NT2/D1 (cell line): ENCODE measurements at places on chromosomes 1 and 21.

DNA sequence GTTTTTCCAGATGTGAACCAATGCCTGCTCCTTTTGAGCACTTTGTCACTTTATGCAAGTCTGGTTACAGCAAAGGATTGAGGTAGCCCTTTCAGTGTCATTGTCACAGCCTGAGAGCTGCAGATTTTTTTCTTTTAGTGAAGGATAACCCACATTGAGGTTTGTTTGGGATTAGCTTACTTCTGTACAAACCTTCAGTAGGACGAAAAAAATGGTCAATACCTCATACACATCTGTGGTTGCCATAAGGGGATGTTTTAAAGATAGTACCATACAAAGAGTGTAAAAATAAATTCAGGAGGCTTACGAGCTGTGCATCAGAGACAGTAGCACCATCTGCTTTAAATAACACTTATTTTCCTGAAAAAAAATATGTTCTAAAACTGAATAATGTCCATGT lies 566.0 kb downstream of the AJAP1 start:
- DNase-seq = no peak

DNA sequence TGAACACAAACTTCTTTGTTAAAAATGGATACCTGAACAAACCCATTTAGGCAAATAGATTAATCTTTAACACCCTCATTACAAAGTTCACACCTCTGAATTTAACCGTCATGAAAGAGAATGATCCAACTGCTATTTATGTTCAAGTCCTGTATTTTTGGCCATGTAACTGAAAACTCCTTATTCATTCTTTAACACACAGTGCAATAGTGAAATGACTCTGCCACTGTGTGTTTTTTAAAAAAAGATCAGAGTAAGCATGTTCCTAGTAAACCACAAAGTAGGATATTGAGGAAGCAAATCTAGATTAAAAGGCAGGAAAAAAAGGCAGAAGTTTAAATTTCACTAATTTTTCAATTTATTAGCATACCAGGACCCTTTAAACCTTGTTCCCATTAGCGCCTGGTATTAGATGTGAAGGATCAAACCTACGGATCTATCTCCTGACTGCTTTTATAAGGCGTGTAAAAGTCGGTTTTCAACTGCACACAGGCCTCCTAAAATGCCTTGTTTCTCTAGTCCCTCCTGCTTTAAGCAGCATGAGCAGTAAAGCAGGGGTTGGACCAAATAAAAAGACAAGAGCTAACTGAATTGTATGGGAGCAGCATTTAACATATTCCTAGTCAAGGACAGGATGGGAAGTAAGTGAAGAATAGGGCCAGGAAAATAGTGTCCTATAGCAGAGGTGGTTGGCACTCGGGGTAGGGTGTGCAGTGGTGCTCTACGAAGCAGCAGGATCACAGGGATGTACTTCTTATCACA lies 33.4 kb downstream of the NUCKS1 start:
- DNase-seq = no peak

- DNase-seq = no peak
These were observed 5.3 kb downstream of the ATP8B2 start for GRCh38 chr1:154330669-154331068.

GRCh38 chr1:91026777-91027176 lies 4.9 kb upstream of the ZNF644 start:
- DNase-seq = no peak

- no peak for DNase-seq
These were observed 78.8 kb downstream of the EPHB2 start for GRCh38 chr1:22789356-22789994.

- no peak for DNase-seq
These were observed 46.8 kb upstream of the SLC44A3 start for GRCh38 chr1:94773296-94773809.

GRCh38 chr1:90820745-90821144 lies 103.6 kb upstream of the BARHL2 start:
- no peak for DNase-seq

DNA sequence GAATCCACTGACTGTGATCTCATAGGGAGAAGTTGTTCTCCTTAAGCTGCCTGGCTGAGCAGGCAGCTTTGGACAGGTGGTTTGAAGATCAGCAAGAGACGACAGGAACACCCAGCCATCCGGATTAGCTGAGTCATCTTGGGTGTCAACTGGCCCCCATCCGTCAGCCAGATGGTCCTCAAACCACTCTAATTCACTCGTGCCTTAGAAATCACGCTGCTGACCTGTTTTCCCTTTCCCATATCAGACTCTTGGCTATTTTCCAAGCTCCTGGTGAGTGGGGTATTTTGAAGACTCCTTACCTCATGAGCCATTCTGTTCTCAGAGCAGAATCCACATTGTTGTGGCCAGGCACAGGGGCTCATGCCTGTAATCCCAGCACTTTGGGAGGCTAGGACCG lies 149.1 kb upstream of the L1TD1 start:
- DNase-seq = no peak

GRCh38 chr1:36845802-36846201 lies 188.5 kb downstream of the GRIK3 start:
- DNase-seq = no peak

DNA sequence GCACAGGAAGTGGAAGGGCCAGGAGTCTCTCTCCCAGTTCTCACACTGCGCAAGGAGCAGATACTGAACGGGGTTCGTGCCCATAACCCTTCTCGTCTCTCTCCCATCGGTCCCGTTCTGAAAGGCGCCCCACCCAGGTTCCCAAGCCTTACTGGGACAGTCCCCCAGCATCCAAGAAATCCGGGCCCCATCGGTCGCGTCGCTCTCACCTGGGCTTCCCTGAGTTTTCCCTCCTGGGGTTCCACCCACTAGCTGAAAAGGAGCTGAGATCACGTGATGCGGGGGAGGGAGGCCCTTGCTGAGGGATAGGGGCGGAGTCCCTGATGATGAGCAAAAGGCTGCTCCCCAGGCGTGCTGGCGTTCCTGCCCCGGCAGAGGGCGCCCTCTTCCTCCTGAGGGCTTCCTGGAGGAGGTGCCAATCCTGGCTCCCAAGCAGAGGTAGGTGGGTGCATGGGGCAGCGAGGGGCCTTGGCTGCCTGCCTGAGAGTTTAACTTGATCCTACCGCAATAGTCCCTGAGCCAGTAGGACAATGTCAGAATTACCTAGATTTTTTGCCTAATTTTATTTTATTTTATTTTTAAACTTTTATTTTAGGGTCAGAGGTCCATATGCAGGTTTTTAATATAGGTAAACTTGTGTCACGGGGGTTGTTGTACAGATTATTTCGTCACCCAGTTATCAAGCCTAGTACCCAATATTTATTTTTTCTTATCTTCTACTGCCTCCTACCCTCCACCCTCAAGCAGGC lies at the start of gene SPOCD1:
Gene SPOCD1 (minus strand): TSS at position 271 of the 749 bp plus-strand sequence. CDS start 689 bp downstream, outside the sequence.
- peak; percentile 98 for DNase-seq

DNA sequence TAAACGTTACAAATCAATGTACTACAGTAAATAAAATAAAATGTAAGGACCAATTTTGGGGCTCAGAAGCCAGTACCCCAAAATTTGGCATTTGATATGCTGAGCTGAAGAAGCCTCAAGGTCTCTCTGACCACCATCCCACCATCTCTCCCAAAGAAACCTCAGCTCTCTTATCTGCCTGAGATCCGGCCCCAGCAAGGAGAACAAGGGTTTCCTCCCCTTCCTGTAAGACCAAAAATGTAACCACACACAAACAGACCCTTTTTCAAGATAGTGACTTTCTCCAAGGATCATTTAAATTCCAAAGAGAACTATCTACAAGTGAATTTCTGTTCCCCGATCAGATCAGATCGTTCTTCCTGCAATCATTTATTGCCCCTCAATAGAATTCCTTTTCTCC lies 68.1 kb upstream of the SLC45A1 start:
- no peak for DNase-seq

DNA sequence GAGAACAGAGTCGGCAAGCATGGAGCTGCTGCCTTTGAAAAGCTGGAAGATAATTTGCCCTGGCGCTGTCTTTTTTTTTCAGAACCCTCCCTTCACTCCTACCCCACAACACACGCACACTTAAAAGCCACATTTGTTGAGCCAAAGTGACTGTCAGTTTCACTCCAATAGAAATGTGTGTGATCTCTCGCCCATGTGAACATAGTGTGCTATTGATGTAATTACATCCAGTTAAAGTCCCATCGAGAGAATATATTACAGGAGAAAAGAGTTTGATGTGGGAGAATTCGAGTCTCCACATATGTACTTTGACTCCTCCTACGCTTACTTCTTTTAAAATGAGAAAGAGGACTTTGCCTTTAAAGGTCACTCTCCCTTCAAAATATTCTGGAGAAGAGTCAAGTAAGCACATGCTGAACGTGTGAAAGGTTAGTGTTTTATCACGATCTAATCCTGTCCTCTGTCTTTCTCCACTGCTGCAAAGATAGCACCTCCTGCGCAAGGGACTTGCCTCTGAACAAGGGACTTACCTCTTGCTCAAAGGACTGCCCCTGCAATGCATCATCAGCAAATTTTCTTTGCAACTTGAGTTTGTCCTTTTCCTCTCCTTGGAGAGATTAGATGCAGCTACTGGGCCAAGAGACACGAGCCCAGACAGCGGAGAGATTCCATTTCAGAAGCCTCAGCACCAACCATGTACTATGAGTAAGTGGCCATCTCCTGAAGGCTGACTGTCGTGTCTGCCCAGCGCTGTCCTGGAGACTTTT lies 613.9 kb downstream of the PTPRU start:
- DNase-seq = no peak

GRCh38 chr1:93023281-93023680 lies 55.8 kb upstream of the MTF2 start:
- no peak for DNase-seq

- no peak for DNase-seq
These were observed 41.0 kb downstream of the WASF2 start for GRCh38 chr1:27448982-27449381.

DNA sequence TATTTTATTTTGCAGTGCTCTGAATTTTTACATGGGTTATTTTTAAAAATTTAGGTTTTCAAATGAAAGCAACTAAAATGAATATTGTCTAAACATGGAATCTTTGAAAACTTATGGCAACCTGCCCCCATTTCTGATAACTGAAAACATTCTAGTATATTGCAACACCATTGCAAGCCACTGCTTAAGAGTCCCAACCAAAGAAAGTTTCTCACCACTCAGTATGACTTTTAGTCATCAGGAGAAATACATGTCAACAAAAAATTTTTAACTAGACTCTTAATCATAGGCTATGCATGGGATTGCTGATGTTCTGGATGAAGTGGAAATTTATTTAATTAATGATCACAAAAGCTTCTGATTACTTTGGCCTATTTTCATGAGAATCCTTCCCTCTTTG lies 112.1 kb downstream of the TNFSF18 start:
- DNase-seq = no peak

DNA sequence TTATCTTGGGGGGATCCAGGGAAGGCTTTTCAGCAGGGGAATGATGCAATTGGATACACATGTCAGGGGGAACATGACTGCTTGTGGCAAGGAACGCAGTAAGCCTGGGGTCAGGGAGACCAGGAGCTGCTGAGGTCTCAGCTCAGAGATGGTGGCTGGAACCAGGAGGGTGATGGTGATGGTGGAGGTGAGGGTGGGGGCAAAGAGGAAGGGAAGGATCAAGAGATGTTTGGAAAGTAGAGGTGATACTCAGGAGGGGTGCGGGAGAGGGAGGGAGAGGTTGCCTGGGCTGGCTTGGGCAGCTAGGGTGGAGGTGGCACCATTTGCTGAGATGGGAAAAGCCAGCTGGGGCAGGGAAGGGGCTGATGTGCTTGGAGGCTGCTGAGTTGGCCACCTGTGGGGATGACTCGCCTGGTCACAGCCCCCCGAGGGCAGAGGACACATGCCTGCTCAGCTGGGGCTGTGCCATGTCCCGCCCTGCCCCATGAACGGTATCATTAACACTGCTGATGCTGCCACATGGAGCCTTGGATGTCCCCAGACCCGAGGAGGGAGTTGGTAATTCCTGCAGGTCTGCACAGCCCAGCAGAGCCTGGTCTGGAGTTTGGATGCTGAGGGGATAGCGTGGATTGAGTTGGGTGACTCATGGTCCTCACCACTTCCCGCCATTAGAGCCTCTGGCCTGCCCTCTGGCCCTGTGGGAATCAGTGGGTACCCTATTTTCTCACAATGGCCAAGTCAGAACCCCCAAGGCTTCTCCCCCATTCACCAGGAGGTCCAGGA lies 6.3 kb upstream of the PADI1 start:
- DNase-seq = no peak

DNA sequence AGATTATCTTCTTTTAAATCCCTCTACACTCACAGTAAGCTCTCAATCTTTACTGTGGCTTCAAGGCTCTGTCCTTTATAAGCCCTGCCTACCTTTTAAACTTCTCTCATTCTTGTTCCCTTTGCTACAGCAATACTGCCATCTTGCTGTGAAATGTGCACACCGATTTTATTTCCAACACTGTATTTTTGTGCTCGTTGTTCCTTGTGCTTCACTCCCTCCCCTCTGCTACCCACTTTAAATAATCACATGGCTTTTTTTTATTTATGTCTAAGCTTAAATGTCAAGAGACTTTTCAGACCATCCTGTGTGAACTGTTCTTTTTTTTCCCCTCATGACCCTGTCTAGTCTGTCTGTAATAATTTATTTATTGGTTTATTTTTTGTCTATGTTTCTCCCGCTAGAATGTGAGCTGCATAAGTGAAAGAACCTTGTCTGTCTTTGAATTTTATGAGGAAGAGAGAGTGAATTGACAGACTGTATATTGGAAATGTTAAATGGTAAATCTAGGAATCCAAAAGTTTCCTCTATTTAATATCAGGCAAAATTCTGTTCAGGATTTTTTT lies 45.7 kb downstream of the ABCD3 start:
- DNase-seq = peak; percentile 28

DNA sequence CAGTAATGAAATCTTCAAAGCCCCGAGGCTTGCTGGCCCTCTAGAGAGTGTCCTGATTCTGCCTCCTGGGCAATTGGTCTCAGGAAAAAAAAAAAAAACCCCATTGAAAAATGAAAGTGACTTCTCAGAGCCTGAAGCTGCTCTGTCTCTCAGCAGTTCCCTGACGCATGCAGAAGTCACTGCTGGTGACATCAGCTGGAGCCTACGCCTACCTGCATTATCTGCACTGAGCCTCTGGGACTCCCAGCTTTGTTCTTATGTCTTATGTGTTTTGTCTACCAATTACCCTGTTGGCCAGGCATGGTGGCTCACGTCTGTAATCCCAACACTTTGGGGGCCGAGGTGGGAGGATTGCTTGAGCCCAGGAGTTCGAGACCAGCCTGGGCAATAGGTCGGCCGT lies 10.1 kb upstream of the SLC25A33 start:
- no peak for DNase-seq
